GM12864 (cell line): ENCODE measurements at places on chromosomes 6 and 20.

GRCh38 chr6:104423691-104424090, 436.0 kb downstream of the HACE1 start:
- DNase-seq: no peak

DNA sequence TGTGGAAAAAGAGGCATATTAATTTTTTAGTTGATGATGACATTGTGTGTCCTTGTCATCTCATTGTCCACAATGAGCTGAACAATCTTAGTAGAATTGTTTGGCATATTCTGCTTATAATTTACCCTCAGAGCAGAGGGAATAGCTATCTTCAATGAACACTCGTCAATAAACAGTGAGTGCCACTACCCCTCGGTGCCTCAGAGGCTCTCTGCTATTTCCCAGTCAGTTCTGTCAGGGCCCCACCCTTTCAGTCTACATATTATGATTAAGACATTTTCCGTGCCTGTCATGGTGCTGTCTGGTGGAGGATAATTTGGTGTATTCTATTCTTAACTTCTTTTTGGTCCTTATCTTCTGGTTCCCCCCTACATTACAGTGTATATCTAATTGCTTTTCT, 31.2 kb downstream of the NUS1 start:
- no peak for DNase-seq

DNA sequence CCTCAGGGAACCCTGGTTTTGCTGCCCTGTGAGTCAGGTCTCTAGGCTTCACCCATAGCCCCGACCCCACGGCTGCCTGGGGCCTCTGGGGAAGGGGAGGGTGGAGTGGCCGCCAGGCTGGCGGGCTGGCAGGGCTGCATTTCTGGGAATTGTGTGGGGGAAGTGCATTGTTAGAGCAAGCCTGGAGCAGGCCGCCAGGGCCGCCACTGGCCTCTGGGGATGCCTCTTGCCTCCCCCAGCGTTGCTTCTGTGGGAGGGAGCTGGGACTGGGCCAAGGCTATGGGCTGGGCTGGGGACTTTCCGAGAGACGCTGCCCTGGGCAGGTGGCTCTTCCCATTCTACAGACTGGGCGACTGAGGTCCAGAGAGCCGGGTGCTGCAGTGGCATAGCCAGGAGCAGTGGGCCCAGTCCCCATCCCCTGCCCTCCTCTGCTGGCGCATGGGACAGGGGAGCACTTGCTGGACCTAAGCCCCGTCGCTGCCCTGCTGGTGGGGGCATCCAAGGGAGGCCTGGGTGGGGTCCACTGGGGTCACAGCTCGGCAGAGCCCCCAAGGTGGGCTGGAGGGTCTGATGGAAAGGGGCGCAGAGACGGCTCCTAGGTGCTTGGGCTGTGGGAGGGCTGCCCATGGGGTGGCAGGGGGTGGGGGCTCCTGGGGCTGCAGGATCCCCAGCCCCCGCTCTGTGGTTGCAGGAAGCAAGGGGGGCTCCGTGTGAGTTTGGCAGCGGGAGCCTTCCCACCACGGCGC, 6.6 kb upstream of the SOX18 start:
- no peak for DNase-seq

- no peak for DNase-seq
Observed at GRCh38 chr6:130858498-130859160, 31.4 kb downstream of the SMLR1 start.

- DNase-seq: no peak
Observed at GRCh38 chr20:42857446-42857845, 332.3 kb downstream of the PTPRT start.

DNA sequence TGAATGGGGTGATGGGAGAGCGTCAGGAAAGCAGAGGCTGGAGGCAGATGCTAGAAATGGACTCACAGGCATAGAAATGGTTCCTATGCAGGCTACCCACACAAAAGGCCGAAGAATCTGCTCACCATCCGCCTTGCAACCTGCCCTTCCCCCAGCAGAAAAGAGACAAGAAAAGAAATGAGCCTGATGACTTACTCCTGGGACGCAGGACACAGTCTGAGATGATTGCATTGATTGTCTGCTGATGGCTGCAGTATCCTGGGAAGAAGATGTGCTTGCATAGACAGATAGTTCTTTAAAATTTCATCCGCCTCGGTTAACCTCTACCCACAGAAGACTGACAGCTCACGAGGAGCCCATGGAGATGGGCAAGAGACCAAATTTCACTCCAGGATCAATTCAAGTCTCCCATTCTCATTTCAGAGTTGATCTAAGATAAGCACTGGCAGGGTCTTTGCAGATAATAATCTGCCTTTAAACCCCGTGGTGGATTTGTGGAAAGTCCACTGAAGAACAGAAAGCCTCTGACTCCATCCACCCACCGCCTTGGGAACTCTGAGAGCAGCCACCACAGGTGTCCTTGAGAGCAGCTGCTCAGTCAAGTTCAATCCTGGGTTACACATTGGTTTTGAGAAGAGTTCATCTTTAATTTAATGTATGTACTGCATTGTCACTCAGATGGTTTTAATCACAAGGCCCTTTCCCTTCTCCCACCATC, 7.2 kb downstream of the AGPAT4 start:
- DNase-seq: no peak

DNA sequence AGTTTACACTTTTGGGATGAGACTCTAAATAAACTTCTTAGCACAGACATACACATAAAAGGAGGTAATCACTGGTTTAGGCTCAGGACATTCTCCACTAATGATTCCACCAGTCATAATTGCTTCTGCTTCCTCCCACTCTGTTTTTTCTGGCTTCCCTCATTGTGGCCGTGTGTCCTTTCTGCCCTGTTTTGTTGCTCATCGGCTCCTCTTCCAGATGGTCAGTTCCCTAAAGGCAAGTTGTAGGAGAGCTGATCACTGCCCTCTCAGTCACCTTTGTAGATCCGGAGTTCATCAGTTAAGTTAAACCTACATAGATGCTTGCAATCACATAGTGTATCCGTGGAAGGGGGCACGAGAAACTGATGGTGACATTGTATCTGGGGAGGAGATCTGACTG, 200.5 kb upstream of the ARG1 start:
- no peak for DNase-seq

GRCh38 chr6:10431423-10432164, 16.7 kb upstream of the TFAP2A start:
- DNase-seq: no peak

DNA sequence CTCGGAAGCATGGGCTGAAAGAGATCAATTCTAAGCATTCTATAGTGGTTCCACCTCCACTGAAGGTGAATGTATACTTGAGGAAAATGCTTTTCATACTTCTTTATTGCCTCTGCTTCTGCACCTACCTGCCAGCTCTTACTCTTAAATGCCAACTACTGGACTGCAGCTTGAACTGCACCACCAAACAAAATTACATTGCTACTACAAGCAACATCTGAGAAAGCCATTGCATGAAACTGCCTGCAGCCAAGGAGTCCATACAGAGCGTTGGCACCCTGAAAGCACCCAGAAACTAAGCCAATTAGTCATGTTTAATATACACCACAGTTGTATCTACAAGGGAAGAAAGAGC, 440.9 kb downstream of the BTBD3 start:
- no peak for DNase-seq

DNA sequence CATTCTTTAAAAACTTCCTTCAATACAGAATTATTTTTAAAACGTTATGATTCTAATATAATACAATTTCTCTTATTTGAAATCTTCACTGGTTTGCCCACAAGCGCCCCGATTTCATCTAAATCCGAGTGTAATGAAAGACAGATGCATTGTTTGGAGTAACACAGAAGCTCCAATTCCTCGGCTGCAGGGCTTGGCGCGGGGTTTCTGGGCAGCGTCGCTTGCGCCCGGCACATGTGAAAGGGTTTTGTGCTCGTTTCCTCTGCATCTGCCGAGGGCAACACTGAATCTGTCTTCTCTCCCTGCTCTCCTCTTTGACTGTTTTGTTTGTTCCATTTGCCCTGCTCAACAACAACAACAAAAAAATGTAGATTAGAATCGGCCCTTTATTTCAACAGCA, 248.6 kb upstream of the QKI start:
- DNase-seq: no peak

- DNase-seq: no peak
Observed at GRCh38 chr20:46705378-46705729, 4.1 kb upstream of the SLC2A10 start.

- DNase-seq: no peak
Observed at GRCh38 chr6:145080651-145081050, 654.7 kb downstream of the EPM2A start.

GRCh38 chr20:57509665-57510237, 15.2 kb downstream of the CTCFL start:
- no peak for DNase-seq

GRCh38 chr6:117505311-117505710, 22.8 kb downstream of the DCBLD1 start:
- DNase-seq: no peak

GRCh38 chr6:143792402-143793279, 50.5 kb upstream of the LTV1 start:
- no peak for DNase-seq

- no peak for DNase-seq
Observed at GRCh38 chr6:8539453-8539852, 104.1 kb upstream of the SLC35B3 start.

DNA sequence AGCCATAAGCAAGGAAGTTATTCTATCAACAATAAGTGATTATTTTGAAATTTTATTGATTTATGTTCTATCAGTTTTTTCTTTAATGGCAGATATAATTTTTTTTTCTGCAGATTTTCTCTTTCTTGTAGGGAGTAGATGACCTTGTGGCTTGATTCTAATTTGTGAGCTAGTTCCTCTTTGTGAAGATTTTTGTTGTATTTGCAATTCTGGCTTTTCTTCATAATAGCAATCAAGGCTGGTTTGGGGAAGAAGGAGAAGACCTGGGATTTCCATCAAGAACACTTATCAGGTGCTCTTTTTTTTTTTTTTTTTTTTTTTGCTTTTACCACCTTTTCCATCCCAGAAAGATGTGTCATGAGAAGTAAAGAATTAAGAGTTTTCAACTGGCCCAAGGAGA, 324.2 kb upstream of the MAN1A1 start:
- DNase-seq: no peak

GRCh38 chr6:132853059-132853458, 38.7 kb downstream of the RPS12 start:
- DNase-seq: no peak

DNA sequence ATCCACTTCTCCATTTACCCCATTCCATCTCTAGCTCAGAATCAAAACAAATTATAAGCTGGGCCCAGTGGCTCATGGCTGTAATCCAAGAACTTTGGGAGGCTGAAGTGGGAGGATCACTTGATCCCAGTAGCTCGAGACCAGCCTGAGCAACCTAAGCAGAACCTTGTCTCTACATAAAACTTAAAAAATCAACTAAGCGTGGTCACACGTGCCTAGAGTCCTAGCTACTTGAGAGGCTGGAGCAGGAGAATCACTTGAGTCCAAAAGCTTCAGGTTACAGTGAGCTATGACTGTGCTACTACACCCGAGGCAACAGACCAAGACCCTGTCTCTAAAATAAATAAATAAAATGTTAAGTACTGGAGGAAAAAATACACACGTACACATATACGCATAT, 74.7 kb upstream of the RUNX2 start:
- no peak for DNase-seq

DNA sequence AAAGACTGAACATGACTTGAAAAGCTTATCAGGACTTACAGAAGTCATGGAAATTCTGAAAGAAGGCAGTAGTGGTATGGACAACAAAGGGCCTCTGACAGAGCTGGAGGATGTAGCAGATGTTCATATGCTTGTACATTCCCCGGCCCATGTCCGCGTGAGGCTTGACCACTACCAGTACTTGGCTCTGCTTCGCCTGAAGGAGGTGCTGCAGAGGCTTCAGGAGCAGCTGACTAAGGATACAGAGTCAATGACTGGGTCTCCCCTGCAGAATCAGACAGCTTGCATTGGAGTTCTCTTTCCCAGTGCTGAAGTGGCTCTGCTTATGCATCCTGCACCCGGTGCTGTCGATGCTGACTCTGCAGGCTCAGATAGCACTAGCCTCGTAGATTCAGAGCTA, 29.2 kb downstream of the TAF11 start:
- no peak for DNase-seq

DNA sequence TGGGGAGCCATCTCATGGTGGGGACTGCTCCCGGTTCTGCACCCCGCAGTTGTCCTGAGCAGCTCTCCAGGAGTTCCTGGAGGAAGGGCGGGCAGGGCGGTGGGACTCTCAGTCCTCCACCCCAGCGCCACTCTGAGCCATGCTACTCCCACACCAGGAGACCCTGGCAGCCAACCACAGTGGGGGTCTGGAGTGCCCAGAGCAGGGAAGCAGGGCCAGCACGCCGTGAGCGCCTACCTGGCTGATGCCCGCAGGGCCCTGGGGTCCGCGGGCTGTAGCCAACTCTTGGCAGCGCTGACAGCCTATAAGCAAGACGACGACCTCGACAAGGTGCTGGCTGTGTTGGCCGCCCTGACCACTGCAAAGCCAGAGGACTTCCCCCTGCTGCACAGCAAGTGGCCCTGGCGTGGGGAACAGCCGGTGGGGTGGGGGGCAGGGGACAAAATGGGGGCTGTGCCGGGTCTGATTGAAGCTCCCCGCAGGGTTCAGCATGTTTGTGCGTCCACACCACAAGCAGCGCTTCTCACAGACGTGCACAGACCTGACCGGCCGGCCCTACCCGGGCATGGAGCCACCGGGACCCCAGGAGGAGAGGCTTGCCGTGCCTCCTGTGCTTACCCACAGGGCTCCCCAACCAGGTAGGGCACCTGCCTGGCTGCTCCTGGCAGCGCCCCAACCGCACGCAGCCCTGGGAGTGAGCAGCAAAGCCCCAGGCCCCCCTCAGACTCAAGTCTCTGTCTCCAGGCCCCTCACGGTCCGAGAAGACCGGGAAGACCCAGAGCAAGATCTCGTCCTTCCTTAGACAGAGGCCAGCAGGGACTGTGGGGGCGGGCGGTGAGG, 1.6 kb upstream of the TNFRSF6B start:
- no peak for DNase-seq
